MCF 10A (cell line): ENCODE measurements at places on chromosomes 2 and 18. TPM values are rescaled to one million over a fixed set of nuclear protein-coding genes. Genes with fewer than 3 reads are reported as not detected.

GRCh38 chr2:10619643-10620042 lies 70.1 kb downstream of the NOL10 start:
- no peak overlapping the region for H3K4me3 ChIP-seq
- H3K27ac ChIP-seq = no peak overlapping the region
- H3K4me1 ChIP-seq = peaks cover 6% of the 10 kb centered on the region

GRCh38 chr2:108377815-108378630 lies at the start of gene SULT1C4:
SULT1C4 (plus strand) TSS chr2:108377954; CDS start chr2:108378338, 384 bp downstream.
- H3K4me3 ChIP-seq = no peak within 1 kb of the TSS
- H3K36me3 ChIP-seq = no peaks in the 10 kb centered on the region
- H3K27me3 ChIP-seq = no peaks in the 10 kb centered on the region
- no peak within 1 kb of the TSS for H3K27ac ChIP-seq

- H3K4me3 ChIP-seq = no peak overlapping the region
- H3K36me3 ChIP-seq = no peaks in the 10 kb centered on the region
- DNase-seq = no peak
- no peaks in the 10 kb centered on the region for H3K27me3 ChIP-seq
- H3K27ac ChIP-seq = peak overlapping the region; percentile 22
Measured at GRCh38 chr2:29033656-29034055, 40.7 kb downstream of the PCARE start.

GRCh38 chr2:67668538-67668937 lies 271.4 kb downstream of the ETAA1 start:
- DNase-seq = no peak
- no peak overlapping the region for H3K27ac ChIP-seq
- H3K4me1 ChIP-seq = no peaks in the 10 kb centered on the region
- H3K36me3 ChIP-seq = no peaks in the 10 kb centered on the region
- no peak overlapping the region for H3K4me3 ChIP-seq

- peaks cover 5% of the 10 kb centered on the region for H3K36me3 ChIP-seq
- DNase-seq = no peak
- no peaks in the 10 kb centered on the region for H3K27me3 ChIP-seq
- no peak overlapping the region for H3K27ac ChIP-seq
- H3K4me1 ChIP-seq = no peaks in the 10 kb centered on the region
- H3K4me3 ChIP-seq = no peak overlapping the region
Measured at GRCh38 chr2:239307921-239308613, 92.8 kb downstream of the HDAC4 start.

DNA sequence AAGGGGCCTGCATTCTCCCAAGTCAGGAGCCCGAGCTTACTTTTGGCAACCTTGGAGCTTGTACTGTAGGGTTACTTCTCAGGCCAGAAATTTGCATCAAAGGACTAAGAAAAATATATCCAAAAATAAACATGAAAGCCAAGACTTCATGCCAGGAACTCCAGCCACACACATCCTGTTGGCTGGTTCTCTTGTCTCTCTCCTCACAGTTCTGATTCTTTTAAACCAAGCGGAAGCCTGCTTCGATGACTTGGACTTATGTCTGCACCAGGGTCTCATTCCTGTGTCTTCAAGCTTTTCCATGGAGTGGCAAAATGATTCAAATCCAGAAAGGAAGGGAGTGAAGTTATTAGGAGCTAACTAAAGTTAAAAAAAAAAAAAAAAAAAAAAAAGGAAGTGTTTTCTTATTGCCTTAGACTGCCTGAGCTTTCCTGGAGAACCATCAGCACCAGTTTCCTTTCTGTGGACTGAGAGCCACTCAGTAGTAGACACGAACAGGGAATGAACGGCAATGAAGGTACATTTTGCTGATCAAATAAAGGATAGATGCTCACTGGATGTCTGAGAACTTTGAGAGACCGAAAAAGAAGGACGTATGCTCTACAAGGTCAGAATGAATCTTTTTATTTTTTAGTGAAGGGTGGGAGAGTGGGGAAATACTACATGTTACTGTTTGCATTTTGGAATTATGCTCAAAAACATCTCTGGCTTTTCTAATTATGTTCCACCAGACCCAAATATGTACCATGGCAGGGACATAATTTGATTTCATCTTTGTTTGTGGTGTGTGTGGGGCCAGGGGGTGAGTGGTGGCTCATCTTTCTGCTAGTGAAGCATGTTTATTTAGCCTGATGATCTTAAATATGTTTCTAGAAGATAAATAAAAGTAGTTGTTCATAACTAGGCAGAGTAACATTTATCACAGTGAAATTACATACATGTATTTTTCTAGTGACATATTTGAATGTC lies 86.0 kb downstream of the RAPGEF4 start:
- no peak overlapping the region for H3K27ac ChIP-seq
- H3K4me1 ChIP-seq = no peaks in the 10 kb centered on the region
- no peak overlapping the region for H3K4me3 ChIP-seq

GRCh38 chr2:44952143-44952805 lies 10.8 kb downstream of the SIX3 start:
- H3K4me3 ChIP-seq = no peak overlapping the region
- peaks cover 5% of the 10 kb centered on the region for H3K4me1 ChIP-seq
- DNase-seq = no peak
- H3K27ac ChIP-seq = no peak overlapping the region
- peaks cover 42% of the 10 kb centered on the region for H3K27me3 ChIP-seq

DNA sequence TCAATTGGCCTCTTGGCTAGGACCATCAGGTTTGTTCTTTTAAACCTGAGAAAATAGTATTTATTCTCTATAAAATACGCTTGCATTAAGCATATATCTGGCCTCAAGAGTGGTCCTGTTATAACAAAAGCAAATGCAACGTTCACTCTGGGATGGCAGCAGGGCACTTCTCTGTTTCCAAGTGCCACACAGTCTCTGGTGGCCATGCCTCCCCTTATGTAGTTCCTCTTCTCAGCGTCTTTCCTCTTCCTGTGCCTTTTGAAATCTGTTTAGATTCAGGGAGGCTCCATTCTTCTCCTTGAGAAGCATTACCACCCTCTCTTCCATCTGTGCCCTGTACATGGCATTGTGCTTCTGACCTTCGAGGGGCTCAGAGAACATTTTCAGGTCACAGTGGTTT lies 51.9 kb downstream of the TSHZ1 start:
- H3K4me3 ChIP-seq = no peak overlapping the region
- H3K36me3 ChIP-seq = peaks cover 7% of the 10 kb centered on the region
- no peak overlapping the region for H3K27ac ChIP-seq
- no peak for DNase-seq
- no peaks in the 10 kb centered on the region for H3K4me1 ChIP-seq
- no peaks in the 10 kb centered on the region for H3K27me3 ChIP-seq

GRCh38 chr2:37906131-37906530 lies 19.0 kb upstream of the RMDN2 start:
- no peaks in the 10 kb centered on the region for H3K4me1 ChIP-seq
- H3K4me3 ChIP-seq = no peak overlapping the region
- no peaks in the 10 kb centered on the region for H3K27me3 ChIP-seq
- no peak for DNase-seq
- H3K27ac ChIP-seq = no peak overlapping the region
- H3K36me3 ChIP-seq = no peaks in the 10 kb centered on the region

GRCh38 chr18:55907453-55908175 lies 319.6 kb upstream of the TCF4 start:
- H3K27ac ChIP-seq = no peak overlapping the region
- DNase-seq = no peak
- H3K4me1 ChIP-seq = no peaks in the 10 kb centered on the region
- H3K4me3 ChIP-seq = no peak overlapping the region
- H3K36me3 ChIP-seq = no peaks in the 10 kb centered on the region

GRCh38 chr2:2837746-2838547 lies 506.9 kb upstream of the MYT1L start:
- no peak for DNase-seq
- H3K27me3 ChIP-seq = no peaks in the 10 kb centered on the region
- no peak overlapping the region for H3K27ac ChIP-seq
- no peaks in the 10 kb centered on the region for H3K36me3 ChIP-seq
- no peak overlapping the region for H3K4me3 ChIP-seq
- H3K4me1 ChIP-seq = no peaks in the 10 kb centered on the region

DNA sequence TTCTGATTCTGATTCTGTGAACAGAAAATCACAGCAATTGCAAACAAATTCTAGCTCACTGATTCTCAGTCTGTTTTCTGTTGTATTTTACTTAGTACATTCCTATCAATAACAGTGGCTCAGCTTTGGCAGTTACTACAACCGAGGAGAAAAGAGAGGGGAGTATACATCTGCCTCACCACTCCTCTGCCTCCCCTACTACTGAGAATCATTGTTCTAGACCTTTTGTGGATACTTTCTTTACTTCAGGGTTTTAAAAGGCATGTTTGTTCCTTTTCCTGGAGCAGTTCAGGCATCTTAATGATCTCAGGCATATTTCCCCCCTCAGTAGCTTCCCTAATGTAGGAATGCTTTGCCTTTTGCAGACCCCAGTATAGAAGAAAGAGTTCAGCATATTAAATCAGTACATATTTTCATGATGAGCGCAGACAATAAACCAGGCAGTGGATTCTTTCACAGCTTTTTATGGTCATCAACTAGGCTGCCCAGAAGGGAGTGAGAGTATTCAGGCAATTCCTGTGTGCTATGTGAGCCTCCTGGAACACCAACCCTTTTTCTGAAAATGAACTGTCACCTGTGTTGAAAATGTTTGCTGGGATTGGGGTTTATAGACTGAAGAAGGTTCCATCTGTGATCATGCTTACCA lies 10.3 kb downstream of the STAMBP start:
- H3K4me3 ChIP-seq = no peak overlapping the region
- DNase-seq = no peak
- peaks cover 49% of the 10 kb centered on the region for H3K36me3 ChIP-seq
- H3K4me1 ChIP-seq = peaks cover 17% of the 10 kb centered on the region

- peak overlapping the region; percentile 24 for H3K4me3 ChIP-seq
- DNase-seq = no peak
- H3K4me1 ChIP-seq = peaks cover 24% of the 10 kb centered on the region
- H3K27ac ChIP-seq = peak overlapping the region; percentile 95
- H3K27me3 ChIP-seq = no peaks in the 10 kb centered on the region
- H3K36me3 ChIP-seq = no peaks in the 10 kb centered on the region
Measured at GRCh38 chr2:231640641-231641111, 48.0 kb downstream of the TEX44 start.

- no peaks in the 10 kb centered on the region for H3K27me3 ChIP-seq
- H3K4me3 ChIP-seq = no peak overlapping the region
- no peak overlapping the region for H3K27ac ChIP-seq
- H3K4me1 ChIP-seq = peaks cover 11% of the 10 kb centered on the region
Measured at GRCh38 chr18:24219561-24220317, 80.9 kb downstream of the CABYR start.

GRCh38 chr2:65630643-65631042 lies 198.2 kb upstream of the SPRED2 start:
- peak overlapping the region; percentile 65 for H3K27ac ChIP-seq
- H3K36me3 ChIP-seq = peaks cover 7% of the 10 kb centered on the region
- H3K4me3 ChIP-seq = peak overlapping the region; percentile 7
- peaks cover 30% of the 10 kb centered on the region for H3K4me1 ChIP-seq

- peaks cover 21% of the 10 kb centered on the region for H3K4me1 ChIP-seq
- no peak for DNase-seq
- no peaks in the 10 kb centered on the region for H3K27me3 ChIP-seq
- H3K36me3 ChIP-seq = peaks cover 9% of the 10 kb centered on the region
- peak overlapping the region; percentile 97 for H3K27ac ChIP-seq
- H3K4me3 ChIP-seq = no peak overlapping the region
Measured at GRCh38 chr2:206082298-206082843, 3.6 kb downstream of the INO80D start.

DNA sequence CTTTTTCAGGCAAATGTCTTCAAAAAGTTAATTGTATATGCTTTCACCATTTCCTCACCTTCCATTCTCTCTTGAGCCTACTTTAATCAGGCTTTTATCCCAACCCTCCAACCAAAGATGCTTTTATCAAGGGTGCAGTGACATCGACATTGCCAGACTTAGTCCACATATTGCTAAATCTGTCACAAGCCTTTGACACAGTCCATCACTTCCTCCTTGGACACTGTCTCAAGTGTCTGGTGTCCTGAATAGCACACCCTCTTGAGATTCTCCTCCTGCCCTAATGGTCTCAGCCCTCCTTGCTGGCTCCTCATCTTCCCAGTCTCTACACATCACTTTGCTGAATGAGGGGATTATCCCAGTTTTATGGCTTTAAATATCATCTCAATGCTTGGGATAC lies 147.5 kb upstream of the SLC39A10 start:
- H3K27me3 ChIP-seq = no peaks in the 10 kb centered on the region
- H3K36me3 ChIP-seq = no peaks in the 10 kb centered on the region
- no peak overlapping the region for H3K4me3 ChIP-seq
- no peak overlapping the region for H3K27ac ChIP-seq

- no peak overlapping the region for H3K27ac ChIP-seq
- no peaks in the 10 kb centered on the region for H3K36me3 ChIP-seq
Measured at GRCh38 chr2:195202163-195202845, 454.7 kb upstream of the SLC39A10 start.

GRCh38 chr2:152221839-152222238 lies 46.3 kb upstream of the STAM2 start:
- peaks cover 13% of the 10 kb centered on the region for H3K4me1 ChIP-seq
- DNase-seq = no peak
- no peaks in the 10 kb centered on the region for H3K27me3 ChIP-seq
- H3K27ac ChIP-seq = no peak overlapping the region
- no peaks in the 10 kb centered on the region for H3K36me3 ChIP-seq
- H3K4me3 ChIP-seq = no peak overlapping the region

GRCh38 chr18:66603941-66604627 lies at the start of gene CDH19:
CDH19 (minus strand) TSS chr18:66604090; CDS start chr18:66572204, 31,886 bp downstream.
- H3K27me3 ChIP-seq = peaks cover 11% of the 10 kb centered on the region
- no peaks in the 10 kb centered on the region for H3K36me3 ChIP-seq
- H3K4me3 ChIP-seq = no peak within 1 kb of the TSS
- H3K27ac ChIP-seq = no peak within 1 kb of the TSS

DNA sequence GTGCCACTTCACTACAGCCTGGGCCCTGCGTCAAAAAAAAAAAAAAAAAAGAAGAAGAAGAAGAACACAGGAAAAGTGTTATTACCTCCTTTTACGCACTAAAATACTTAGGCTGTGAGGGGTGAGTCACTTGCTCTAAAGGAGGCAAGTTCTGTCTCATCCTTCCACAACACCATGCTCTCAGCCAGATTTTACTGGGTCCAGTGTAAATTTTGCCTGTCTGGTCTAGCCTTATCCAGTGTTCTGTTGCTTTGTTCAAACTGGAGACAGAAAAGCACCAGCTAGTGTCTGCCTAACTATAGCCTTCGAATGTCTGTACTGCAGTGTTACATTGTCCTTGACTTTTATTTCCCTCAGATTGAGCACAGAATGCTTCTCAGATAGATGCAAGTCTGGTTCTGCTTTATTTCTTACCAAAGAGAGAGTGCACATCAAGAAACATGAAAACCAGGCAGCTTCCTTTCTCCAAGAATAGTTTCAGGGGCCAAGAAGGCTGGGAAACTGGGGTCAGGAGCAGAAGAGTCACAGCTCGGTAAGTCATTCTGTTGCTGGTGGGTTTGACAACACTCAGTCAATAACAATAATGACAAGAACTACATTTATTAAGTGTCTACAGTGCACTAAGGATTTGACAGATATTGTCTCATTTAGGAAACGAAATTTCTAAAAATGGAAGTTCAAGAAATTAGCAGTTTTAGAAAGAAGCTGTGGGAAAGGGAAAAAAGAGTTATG lies 3.1 kb upstream of the MSGN1 start:
- peak; percentile 80 for DNase-seq
- H3K27ac ChIP-seq = peak overlapping the region; percentile 73
- H3K4me3 ChIP-seq = no peak overlapping the region
- peaks cover 39% of the 10 kb centered on the region for H3K4me1 ChIP-seq

CD207 gene
- total RNA-seq = not detected in 2 replicates

RMDN2 gene
- 2.9 and 3.2 TPM in 2 replicates for total RNA-seq

G6PC2 gene
- total RNA-seq = not detected in 2 replicates

EMX1 gene
- total RNA-seq = not detected in 2 replicates

PDCD1 gene
- total RNA-seq = not detected in 2 replicates

SLC30A3 gene
- not detected in 2 replicates for total RNA-seq

MRPL33 gene
- 204 and 233 TPM in 2 replicates for total RNA-seq

MREG gene
- 6.8 and 10.4 TPM in 2 replicates for total RNA-seq

CNGA3 gene
- total RNA-seq = not detected in 2 replicates

RAPGEF4 gene
- total RNA-seq = 0.42 TPM in 1 of 2 replicates, not detected in the other

IL36RN gene
- total RNA-seq = not detected in 2 replicates

CERS6 gene
- 24.3 and 27.4 TPM in 2 replicates for total RNA-seq

SGPP2 gene
- 33.3 and 47.4 TPM in 2 replicates for total RNA-seq

GALR1 gene
- total RNA-seq = not detected in 2 replicates

SERPINB10 gene
- not detected in 2 replicates for total RNA-seq

CCDC74A gene
- total RNA-seq = 0.32 and 1.1 TPM in 2 replicates
